ENCODE measurements at places on chromosomes 7 and 10.

- peak; percentile 70 for DNase-seq
Measured at GRCh38 chr10:132397036-132397541, at the start of gene PWWP2B. TSS of gene PWWP2B (plus strand) at chr10:132397200. CDS start at chr10:132397227, 27 bp downstream.

- DNase-seq, result no peak
Measured at GRCh38 chr7:124009321-124009720, 23.5 kb downstream of the TMEM229A start.

DNA sequence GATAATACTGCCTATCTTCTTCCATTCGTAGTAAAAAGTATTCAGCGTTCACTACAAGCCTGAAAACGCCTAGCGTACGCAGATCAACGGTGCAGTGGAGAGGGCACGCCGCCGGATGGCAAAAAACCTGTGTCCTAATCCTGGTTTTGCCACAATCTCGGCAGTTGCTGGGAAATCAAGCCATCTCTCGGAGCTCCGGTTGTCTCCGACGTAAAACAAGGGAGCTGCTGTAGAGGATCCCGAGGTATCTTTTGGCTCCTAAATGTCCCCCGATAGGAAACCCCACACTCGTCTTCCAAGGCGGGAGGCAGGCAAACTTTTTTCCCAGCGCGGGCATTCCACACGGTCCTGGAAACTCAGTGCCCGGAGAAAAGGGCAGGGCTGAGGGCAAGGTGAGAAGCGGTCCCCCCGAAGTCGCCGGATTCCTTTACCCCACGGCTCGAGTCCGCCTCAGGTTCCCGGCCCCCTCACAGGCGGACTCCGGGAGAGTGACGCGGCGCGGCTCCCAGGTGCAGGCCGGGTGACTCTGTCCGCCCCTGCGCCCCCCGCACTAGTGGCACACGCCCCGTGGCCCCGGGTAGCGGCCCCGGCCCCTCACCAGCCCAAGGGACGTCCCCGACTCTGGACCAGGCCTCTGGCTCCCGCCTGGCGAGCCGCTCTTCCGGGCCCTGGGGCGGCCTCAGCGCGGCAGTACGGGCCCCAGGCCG lies 649 bp downstream of the IDE start:
- no peak for DNase-seq

DNA sequence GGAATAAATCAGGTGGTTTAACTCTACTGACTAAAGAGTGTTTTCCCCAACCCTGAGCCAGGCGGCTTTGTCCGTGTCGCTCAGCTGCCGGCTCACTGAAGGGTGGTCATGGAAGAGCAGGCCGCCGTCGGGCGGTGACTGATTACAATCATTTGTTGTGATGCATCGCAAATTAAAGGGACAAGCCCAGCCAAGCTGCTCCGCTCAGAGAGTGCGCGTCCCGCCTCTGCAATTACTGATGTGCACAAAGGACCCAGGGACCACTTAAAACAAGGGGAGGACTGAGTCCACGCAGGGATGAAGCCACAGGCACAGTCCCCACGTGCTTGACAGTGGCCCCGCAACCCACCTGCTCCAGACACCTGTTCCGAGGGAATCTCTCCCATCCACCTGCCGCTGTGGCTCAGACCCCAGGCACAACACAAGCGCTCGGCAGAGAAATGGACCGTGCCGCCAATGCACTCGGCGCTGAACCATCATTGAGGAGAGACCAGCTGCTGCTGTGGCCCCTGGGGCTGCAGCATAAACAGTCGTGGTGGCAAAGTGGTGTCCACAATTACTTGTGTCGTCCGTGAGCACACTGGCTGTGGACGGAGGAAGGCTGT lies 526.5 kb downstream of the PTPRN2 start:
- DNase-seq, result no peak

- no peak for DNase-seq
Measured at GRCh38 chr7:39417642-39418041, 148.6 kb upstream of the YAE1 start.

Measured in left ventricle myocardium inferior (tissue), 1 donor.